Right kidney (tissue), 9 donors: ENCODE measurements at places on chromosomes 7 and 10.

DNA sequence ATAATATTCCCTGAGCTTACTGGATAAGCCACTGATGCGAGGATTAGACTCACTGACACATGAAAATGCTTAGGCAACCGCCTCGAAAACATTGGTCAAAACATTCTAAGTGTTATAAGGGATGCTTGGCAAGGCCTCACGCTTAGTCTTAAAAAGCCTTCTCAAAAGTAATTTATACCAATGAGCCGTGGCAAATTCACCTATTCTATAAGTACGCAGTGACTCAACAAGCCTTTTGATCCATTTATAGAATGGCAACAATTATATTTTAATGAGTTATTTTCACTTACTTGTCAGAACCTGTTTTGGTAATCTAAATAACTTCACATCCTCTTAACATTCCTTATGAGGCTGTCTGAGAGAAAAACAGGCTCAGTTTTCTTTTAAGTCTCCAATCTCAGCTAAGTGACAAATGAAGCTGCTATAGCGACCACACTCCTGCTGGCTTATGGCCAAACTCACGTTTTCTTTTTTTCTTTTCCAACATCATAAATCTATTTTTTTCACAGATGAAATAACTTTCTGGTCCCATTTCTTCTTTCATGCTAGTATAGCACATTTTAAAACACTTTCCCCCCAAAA, 121.2 kb upstream of the AFAP1L2 start:
- peak; percentile 47 for DNase-seq

GRCh38 chr10:50641626-50642025, 17.9 kb upstream of the SGMS1 start:
- DNase-seq: no peak

- no peak for DNase-seq
Measured at GRCh38 chr7:47354831-47355541, 226.9 kb downstream of the TNS3 start.

DNA sequence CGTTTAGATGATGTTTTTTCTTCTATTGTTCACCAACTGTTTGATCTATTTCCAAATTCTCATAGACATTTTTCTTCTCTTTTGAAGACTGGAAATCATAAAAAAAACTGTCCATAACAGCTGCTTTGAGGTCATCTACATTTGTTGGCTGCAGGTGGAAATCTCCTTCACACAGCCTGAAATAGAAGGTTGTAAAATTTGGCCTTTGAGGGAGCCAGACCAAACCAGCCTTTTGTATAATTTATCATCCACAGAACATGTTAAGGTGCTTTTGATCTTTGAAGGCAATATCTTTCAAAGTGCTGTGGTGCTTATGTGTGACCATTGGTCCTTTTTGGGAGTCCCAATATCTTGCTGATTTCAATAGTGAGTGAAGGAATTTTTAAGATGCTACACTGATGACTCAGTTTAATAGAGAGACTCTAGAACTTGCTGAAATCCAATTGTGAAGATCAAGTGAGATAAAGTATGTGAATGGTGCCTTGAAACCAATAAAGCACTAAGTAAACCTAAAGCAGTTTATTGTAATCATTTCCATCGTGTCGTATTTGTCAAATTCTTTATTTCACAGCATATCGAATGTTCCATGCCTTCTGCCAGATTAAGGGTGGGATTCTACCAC, 5.4 kb downstream of the FERD3L start:
- DNase-seq: no peak

- DNase-seq: peak; percentile 64
Measured at GRCh38 chr7:27091941-27092818, 3.6 kb downstream of the HOXA1 start.
